ENCODE measurements at places on chromosomes 13 and 19. TPM values are rescaled to one million over a fixed set of nuclear protein-coding genes. Genes with fewer than 3 reads are reported as not detected.

The ZNF625 gene
- 28.2 TPM for total RNA-seq

The SMIM24 gene
- total RNA-seq = 4.7 TPM

The OR7D2 gene
- not detected for total RNA-seq

DNA sequence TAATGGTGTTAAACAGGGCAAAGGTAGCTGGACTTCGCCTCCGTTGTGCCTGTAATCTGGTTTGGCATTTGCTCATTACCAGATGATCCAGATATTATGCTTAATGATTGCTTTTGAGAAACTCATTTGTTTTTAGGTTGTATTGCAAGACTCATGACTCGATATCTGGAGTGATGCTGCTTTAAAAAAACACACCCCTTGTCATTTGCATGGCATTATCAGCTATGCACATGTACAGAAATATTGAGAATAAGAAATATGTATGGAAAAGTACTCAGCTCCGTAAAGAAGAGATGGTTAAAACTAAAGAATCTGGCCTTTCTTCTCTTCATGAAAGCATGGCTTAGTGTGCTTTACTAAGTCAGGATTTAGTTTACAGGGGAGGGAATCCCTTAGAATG, 95.0 kb downstream of the ARHGEF7 start:
- DNase-seq = no peak

GRCh38 chr13:104593251-104593576, 1527.0 kb upstream of the SLC10A2 start:
- no peak for DNase-seq

- DNase-seq = no peak
Observed at GRCh38 chr13:30810261-30810701, 74.9 kb downstream of the ALOX5AP start.

- DNase-seq = no peak
Observed at GRCh38 chr19:44817725-44818465, 9.0 kb downstream of the BCAM start.

DNA sequence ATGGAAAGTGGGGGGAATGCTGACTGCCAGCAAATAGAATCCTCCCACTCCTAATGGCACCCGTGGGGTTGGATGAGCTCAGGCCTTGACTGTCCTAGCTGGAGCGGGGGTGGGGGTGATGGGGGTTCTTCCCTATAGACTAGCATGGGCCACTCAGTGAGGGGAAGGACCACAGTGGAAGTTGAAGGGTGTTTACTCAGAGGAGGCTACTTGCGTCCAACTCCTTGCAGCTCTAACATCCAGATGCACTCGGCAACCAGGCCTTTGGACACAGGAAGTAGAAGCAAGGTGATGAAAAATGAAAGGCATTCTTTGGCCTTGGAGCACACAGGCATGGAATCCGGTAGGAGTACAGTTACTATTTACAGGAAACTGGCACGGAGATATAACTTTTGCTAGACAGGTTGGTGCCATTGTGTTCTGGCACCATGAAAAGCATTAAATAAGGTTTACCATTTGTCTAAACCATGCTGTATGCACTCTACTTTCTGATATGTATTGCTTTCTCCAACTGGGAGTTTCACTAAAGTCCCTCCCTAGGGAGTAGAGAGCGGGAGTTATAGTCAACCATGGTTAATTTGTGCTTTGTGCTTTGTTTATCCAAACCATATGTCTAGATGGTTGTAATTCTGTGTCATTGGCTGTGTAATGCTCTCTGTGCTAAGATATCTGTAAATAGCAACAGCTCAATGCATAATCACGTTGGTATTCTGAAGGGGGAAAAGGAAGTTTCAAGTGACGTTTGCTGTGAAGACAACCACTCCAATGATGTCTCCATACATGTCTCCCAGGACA, 125.3 kb downstream of the TSHZ3 start:
- no peak for DNase-seq

- DNase-seq = no peak
Observed at GRCh38 chr13:100203696-100204367, 114.9 kb downstream of the PCCA start.

DNA sequence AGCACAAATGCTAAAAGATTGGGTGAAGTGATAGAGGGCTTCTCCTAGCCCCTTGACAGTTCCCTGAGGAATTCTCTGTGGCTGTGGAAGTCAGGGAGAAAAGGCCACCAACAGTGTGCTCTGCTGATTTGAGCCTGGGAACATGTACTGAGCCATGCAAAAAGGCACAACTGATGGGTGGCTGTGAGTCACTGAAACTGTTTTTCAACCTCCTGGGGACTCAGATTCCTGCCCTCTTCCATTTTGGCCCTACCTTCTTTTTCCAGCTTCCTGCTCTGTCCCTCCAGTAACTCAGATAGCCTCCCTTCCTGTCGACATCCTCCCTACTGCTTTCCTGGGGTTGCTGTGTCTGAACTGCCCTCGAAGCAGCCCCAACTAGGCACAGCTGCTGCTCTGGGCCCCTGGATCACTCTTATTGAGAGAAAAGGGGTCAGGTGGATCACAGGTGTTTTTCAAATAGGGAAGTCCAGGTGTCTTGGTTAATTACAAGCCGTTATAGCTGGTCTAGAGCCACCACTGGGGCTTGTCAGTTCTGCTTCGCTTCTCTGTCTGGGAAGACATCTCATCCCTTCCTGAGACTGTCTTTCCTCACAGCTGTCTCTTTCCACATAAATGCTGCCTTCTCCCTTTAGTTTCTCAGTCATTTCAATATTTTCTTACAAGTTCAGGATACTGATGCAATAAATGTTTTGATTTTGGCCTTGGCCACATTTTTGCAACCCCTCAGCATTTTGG, 13.7 kb downstream of the FAM124A start:
- peak; percentile 36 for DNase-seq

GRCh38 chr13:104593693-104594092, 1527.5 kb upstream of the SLC10A2 start:
- no peak for DNase-seq

DNA sequence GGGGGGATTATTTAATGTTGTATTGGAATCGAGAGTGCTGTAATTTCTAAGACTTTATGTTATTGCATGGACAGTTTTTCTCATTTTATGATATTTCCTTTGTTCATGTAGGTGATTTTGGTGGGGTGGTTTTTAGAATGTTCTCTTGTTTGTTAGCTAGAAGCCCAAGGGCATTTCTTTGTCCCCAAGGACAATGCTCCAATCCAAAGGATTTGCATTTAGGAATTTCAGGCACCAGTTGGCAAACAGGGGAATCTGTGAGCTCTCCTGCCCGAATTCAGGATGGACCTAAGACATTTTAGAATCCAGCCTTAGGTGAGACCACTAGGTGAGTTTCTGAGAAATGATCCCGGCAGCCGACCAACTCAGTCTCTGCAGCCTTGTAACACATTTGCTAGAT, 324.9 kb downstream of the KCNRG start:
- DNase-seq = no peak
